ENCODE measurements at places on chromosomes 7 and 10.
A peak's percentile ranks its signal among the peaks of the same experiment; 100 is the strongest.

- no peak for DNase-seq
Measured at GRCh38 chr7:157526913-157527634, 190.3 kb downstream of the DNAJB6 start.

GRCh38 chr10:79038841-79039201 lies 29.9 kb upstream of the ZMIZ1 start:
- peak; percentile 35 for DNase-seq

DNA sequence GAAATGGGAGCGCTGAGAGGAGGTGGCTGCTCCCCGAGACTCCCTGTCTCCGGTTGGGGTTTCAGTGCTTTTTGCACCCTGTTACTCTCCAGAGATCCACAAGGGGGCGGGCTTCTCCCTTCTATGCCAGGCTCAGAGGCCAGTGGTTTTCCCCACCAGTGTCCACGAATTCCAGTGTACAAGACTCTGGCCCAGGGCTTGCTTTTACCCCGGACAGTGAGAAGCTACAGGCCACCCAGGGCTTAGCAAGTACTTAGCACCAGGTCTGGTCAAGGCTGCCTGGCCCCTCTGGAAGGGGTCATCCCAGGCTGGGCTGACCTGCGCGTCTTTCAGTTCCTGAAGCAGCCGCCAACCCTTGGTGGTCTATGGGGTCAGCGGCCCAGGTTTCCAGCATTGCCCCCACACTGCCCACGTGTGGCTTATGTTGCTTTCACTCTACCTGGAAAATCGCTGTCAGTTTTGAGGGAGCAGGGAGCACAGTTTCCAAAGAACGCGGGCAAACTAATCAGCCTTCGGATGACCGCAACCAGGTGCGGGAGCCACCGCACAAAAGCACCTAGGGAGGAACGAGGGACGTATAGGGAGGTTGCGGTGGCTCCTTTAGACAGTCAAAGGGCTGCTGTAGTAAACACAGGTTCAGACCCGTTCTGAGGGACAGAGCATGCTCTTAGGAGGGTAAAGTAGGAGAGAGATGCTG lies 6.8 kb downstream of the CYP26A1 start:
- peak; percentile 31 for DNase-seq

- DNase-seq: peak; percentile 70
Measured at GRCh38 chr10:72328045-72328828, 26.5 kb downstream of the DNAJB12 start.

GRCh38 chr10:1208366-1209311 lies 152.5 kb downstream of the WDR37 start:
- no peak for DNase-seq

GRCh38 chr10:93287775-93288174 lies 194.4 kb downstream of the MYOF start:
- DNase-seq: no peak

DNA sequence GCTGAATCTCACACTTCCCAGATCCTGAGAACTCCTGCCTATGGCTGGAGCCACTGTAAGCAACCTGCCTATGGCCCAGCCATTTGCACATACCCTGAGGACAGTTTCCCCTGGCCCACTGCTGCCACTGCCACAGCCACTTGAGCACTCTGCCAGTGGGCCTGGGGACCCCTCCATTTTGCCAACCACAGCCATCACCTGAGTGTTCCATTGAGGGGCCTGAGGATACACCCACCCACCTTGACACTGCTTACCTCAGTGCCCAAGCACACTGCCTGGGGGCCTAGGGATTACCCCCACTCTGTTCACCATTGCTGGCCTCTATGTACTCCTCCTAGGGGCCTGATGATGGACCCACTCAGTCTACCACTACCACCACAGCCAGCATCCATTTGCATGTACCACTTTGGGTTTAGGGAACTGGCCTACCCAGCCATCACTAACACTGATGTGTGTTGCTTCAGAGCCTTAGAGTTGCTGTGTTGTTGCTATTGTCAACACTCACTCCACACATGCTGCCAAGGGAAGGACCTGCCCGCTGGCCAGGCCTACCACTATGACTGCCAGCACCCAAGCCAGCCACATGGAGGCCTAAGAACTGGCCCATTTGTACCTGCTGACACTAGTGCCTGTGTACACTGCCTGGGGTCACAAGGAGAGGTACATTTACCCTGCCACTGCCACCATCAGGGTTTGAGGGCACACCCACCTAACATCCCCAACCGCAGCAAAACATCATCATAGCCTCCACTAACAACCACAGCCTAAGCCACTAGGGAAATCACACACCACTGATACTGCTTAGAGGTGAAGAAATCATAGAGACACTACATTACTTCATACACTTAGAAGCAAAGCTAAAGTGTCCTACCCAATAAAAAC lies 45.9 kb upstream of the ANTXRL start:
- DNase-seq: no peak

- no peak for DNase-seq
Measured at GRCh38 chr7:65463184-65463583, 89.5 kb downstream of the ZNF92 start.

GRCh38 chr7:83271212-83272099 lies 108.8 kb upstream of the PCLO start:
- DNase-seq: peak; percentile 71

GRCh38 chr10:48938281-48938680 lies 1.4 kb downstream of the LRRC18 start:
- DNase-seq: no peak

DNA sequence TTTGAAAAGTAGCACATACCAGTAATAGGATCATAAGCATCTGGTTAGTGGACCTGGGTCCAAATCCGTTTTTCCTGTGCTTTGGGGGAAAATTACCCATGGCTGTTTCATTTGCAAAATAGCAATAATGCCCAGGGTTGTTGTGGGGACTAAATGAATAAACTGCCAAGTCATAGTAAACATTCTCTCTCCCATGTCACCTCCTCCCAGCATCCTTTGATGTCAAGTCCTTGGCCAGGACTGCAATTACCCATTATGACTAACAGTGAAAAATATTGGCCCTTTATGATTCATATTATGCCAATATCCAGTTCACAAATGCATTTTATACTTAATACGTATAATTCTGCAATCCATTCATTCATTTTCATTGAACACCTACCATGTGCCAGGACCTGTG lies 23.0 kb downstream of the TOMM7 start:
- DNase-seq: no peak

GRCh38 chr7:82012453-82012852 lies 242.6 kb upstream of the HGF start:
- no peak for DNase-seq

- no peak for DNase-seq
Measured at GRCh38 chr10:75480374-75480773, 49.0 kb downstream of the LRMDA start.

- DNase-seq: no peak
Measured at GRCh38 chr10:64762861-64763260, 1241.7 kb downstream of the REEP3 start.

DNA sequence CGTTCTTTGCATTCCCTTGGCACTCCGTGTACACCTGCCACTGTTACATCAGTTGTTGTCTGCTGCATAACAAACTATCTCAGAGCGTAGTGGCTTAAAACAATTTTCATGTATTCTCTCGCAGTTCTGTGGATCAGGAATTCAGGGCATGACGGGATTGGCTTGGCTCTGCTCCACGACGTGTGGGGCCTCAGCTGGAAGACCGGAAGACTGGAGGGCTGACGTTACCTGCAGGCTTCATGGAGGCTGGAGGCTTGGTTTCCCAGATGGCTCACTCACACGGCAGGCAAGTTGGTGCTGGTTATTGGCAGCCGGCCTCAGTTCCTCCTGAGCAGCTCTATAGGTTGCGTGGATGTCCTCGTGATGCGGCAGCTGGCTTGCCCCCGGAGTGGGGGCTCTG lies 25.5 kb downstream of the NYAP1 start:
- DNase-seq: peak; percentile 69

DNA sequence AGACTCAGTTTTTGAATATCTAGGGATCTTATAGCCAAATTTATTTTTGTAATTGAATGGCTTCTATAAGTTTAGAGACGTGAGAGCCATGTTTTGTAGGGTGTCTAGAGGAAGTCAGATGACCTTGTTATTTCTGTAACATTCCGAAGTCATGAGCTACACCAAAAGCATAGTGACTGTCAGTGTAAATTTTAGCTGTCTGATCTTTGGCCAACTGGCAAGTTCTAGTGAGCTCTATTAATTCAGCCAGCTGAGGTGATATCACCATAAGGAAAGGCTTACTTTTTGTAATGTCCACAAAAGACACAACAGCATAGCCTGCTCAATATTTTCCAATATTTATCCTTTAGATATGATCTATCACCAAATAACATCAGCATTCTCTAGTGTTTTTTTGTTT lies 9.9 kb upstream of the NT5C3A start:
- DNase-seq: no peak

GRCh38 chr7:86980223-86980622 lies 79.2 kb downstream of the ELAPOR2 start:
- DNase-seq: no peak

- DNase-seq: peak; percentile 85
Measured at GRCh38 chr10:97075961-97076525, 109.7 kb downstream of the SLIT1 start.

- DNase-seq: no peak
Measured at GRCh38 chr7:2823130-2823529, 21.0 kb downstream of the GNA12 start.

- DNase-seq: no peak
Measured at GRCh38 chr7:77765906-77766800, 32.1 kb downstream of the TMEM60 start.

- DNase-seq: no peak
Measured at GRCh38 chr7:135825406-135825805, 76.8 kb upstream of the FAM180A start.

DNA sequence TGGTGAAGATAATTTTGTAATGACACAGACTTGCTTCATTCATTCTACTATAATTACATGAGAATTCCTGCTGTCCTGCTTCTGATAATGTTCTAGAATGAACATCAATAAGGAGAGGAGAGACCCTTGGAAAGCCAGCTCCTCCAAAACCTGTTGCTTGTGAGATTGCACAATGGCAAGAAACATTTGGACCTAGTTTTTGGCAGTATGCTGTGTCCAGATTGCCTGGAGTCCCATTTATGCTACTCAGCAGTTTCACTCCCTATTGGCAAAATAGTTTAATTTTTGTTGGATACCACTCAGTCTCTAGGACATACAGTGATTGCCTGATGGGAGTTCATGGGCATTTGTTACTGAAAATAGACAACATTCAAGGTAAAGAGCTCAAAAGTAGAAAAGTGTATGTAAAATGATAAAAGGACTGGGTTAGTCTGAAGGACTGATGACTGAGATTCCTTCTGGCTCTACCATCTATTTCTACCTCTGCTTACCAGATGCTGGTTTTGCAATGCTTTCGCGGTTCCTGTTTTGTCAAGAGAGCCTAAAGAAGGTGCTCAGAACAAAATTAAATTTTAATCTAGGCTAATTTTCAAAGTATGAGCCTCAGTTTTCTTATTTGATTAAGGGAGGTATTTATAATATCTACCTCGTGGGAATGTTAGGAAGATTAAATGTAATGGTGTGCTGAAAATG lies 8.0 kb upstream of the ACTR3B start:
- DNase-seq: no peak

- DNase-seq: peak; percentile 53
Measured at GRCh38 chr10:97333351-97333600, 1.3 kb downstream of the FRAT2 start.

- no peak for DNase-seq
Measured at GRCh38 chr10:58661336-58661735, 148.7 kb downstream of the BICC1 start.

- DNase-seq: no peak
Measured at GRCh38 chr10:4670737-4671136, 155.3 kb upstream of the AKR1E2 start.

GRCh38 chr7:154304231-154304630 lies 252.0 kb downstream of the DPP6 start:
- DNase-seq: no peak

DNA sequence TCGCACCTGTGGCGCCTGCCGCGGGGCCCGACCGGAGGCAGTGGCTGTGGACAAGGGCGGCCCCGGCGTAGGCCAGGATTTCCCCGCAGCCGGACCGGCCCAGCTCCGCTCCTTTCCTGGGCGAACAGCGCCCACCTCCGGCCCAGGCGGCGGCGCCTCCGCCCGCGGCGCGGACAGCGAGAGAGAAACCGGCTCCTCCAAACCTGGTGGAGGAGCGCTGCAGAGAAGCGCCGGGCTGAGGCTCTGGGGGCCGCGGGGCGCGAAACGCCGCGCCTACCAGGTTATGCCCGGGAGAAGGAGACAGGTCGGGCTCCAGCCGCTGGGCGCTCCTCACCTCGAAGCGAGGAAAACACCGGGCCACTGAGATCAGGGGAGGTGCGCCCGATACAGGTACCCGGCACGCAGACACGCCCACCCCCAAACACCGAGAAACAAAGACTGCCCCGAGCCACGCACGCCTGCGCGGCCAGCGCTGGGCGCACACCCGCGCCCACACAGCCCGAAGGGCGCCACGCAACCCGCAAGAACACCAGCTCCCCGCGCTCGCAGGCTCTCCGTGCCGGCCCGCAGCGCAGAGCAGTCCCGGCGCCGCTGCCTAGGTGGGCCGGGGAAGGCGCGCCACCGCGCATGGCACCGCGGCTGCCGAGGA lies 3.3 kb downstream of the GRID1 start:
- no peak for DNase-seq

DNA sequence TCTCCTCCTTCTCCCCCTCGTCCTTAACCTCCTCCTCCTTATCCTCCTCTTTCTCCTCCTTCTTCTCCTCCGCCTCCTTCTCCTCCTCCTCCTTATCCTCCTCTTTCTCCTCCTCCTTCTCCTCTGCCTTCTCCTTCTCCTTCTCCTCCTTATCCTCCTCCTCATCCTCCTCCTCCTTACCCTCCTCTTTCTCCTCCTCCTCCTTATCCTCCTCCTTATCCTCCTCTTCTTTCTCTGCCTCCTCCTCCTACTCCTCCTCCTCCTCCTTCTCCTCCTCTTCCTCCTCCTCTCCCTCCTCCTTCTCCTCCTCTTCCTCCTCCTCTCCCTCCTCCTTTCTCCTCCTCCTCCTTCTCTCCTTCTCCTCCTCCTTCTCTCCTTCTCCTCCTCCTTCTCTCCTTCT lies 14.5 kb downstream of the PLXNA4 start:
- no peak for DNase-seq

DNA sequence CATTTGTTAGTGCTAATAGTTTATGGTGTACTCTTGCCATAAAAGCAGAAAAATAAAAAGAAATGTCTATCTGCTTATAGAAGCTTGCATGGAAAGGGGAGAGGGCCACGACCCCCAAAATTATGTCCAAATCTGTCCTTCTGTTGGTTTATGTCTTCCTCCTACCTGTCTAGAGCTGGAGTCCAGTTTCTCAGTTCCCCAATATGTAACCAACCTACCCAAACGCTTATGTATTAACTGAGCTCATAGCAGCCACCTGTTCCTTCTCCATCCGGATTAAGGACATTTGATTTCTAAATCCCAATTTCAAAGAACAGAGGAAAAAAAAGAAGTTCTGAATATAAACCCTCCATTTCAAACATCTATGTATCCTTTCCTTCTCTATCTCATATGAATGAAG lies 30.3 kb upstream of the TPK1 start:
- no peak for DNase-seq

DNA sequence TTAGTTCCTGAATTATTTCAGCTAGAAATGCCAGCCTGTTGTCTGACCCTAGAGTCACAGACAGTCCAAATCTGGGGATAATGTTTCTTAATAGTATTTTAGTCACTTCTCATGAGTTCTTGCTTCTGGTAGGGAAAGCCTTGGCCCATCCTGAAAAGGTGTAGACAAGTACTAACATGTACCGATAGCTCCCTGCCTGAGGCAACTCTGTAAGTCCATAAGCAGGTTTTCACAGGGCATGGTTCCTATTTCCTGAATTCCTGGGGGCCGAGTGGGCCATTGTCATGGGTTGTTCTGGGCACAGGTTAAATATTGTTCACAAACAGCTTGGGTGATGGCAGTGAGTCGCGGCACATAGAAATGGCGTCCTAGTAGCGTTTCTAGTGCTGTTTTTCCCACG lies 3.1 kb upstream of the ZNF117 start:
- DNase-seq: no peak

GRCh38 chr7:78379148-78379547 lies 580.6 kb downstream of the PHTF2 start:
- DNase-seq: no peak
